Neural crest cell (in vitro differentiated cells): ENCODE measurements at places on chromosomes 4 and X. TPM values are rescaled to one million over a fixed set of nuclear protein-coding genes. Genes with fewer than 3 reads are reported as not detected.

WAS gene
- 0.64 and 0.70 TPM in 2 replicates for total RNA-seq

MUC7 gene
- not detected in 2 replicates for total RNA-seq

AP1AR gene
- total RNA-seq = 24.3 and 28.3 TPM in 2 replicates

CSAG1 gene
- total RNA-seq = not detected in 2 replicates

CITED1 gene
- total RNA-seq = 4.8 and 6.2 TPM in 2 replicates

FDCSP gene
- total RNA-seq = not detected in 2 replicates

VCX3A gene
- 0.58 and 0.68 TPM in 2 replicates for total RNA-seq

- DNase-seq = no peak
Measured at GRCh38 chr4:112128452-112128851, 16.8 kb upstream of the FAM241A start.

- DNase-seq = no peak
Measured at GRCh38 chrX:43566170-43566569, 89.9 kb upstream of the MAOA start.

GRCh38 chr4:113880240-113881028 is 99.0 kb downstream of the ARSJ start:
- no peak for DNase-seq

DNA sequence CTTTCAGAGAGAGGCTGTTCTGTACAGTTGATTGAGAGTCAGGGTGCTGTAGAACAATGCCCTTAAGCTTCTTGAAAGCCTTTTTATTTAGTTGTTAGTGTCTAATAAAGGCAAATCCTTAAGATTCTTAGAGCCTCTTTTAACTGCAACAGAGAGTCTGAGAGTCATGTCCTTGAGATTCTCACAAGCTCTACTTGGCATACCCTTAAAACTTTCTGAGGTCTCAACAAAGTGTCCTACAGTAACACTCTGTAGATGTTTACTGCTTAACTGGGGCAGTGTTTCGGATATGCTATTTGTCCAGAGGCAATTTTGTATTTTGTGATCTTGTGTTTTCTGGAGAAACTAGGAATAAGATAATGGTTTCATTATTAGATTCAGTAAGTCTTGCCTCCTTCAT is 209.7 kb downstream of the ARHGAP24 start:
- DNase-seq = no peak

- no peak for DNase-seq
Measured at GRCh38 chrX:127782904-127783303, 269.3 kb downstream of the ACTRT1 start.

- no peak for DNase-seq
Measured at GRCh38 chrX:79325263-79325958, 41.7 kb downstream of the ITM2A start.

GRCh38 chrX:71128166-71128833 is 9.9 kb downstream of the MED12 start:
- DNase-seq = no peak
